ENCODE measurements at places on chromosomes 5 and 9.

- no peak for DNase-seq
Observed at GRCh38 chr5:100974082-100974481, 71.0 kb upstream of the ST8SIA4 start.

DNA sequence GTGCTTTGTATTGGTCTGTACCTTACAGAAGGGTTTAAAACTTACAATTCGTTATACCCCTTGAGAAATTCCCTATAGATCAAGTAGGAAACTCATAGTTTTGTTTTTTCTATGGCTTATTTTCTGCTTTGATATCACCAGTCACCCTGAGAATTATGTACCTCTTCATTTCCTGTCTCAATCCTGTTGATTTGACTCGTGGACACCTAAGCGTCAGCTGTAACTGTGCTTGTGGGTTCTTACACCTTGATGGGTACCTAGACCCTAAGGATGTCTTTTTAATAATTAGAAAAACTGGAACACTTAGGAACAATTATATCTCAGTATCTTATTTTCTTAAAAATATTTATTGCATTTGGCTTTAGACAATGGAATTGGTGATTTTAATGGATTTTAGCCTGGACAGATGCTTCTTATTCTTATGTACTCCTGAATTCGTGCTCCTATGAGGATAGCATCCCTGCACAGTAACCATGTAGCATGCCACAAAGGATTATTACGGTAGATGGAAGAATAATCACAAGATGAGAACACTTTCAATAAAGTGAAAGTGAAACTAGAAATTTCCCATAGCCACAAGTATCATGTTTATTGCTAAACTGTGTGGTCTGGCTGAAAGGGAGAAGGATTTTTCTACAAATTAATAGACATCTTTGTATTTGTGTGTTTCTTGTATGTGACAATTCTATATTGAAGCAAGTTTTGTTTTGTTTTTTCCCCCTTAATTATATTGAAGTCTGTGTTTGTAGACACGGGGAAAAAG, 1920.3 kb upstream of the WWC1 start:
- no peak for DNase-seq

DNA sequence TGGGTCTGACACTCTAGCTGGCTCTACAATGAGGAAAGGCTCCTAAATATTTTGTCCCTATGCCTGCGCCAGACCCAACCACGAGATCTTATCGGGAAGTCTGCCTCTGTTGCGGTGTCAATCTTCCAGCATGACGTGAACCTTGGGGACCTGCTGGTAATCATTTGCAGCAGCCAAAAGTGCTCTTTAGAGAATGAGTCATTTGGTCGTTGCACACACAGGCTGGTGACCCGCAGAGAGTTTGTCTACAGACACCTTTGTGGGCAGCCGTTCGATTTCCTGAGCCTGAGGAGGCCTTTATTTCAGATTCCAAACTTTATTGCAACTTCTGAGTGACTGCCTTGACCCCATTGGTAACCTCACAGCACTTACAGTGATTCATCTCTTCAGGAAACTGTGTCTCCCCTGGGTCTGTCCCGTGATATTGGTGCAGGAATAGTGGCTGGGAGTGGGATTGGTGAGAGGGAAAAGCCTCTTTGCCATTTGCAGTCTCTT, 326.1 kb downstream of the NSG2 start:
- DNase-seq: no peak

- no peak for DNase-seq
Observed at GRCh38 chr9:77952635-77953328, 78.8 kb downstream of the GNAQ start.
